Activated CD4-positive, alpha-beta memory T cell treated with anti-CD3 and anti-CD28 coated beads, Interleukin-2, amount 10 ng/mL, durations not matched to agents 7 days and 5 days (primary cell): ENCODE measurements at places on chromosomes 6 and 20. TPM values are rescaled to one million over a fixed set of nuclear protein-coding genes. Genes with fewer than 3 reads are reported as not detected.

DNA sequence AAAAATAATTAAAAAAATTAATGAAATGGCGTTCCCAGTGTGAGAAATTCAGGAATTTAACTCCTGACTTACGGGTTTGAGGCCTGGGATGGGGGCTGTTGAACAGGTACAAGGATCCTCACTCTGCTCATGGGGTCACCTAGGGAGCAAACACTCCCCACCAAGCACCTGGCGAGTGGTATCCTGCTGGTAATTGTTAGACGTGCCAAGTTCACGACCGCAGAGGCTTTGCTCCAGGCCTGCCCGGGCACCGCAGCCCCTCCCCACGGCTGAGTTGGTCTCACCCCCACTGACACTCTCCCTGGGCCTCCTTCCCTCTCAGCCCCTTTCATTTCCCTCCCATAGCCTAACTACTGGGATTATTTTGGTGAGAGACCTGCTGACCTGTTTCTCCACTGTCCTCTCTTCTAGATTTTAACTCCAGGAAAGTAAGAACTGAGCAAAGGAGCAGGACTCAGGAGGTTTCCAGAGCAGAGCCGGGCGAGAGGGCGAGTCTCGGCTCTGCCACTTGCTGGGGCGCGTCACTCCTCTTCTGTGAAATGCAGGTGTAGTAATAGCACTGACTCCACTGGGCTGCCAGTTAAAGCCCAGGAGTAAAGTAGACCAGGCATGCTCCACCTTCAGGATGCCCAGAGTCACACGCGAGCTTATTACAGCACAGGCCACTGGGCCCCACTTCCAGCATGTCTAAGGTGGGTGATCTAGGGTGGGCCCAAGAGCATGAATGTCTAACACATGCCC is 22.8 kb downstream of the BMP7 start:
- H3K4me3 ChIP-seq: no peak overlapping the region
- no peak for DNase-seq
- H3K36me3 ChIP-seq: no peaks in the 10 kb centered on the region
- peaks cover 4% of the 10 kb centered on the region for H3K27me3 ChIP-seq
- no peak overlapping the region for H3K27ac ChIP-seq
- H3K4me1 ChIP-seq: no peaks in the 10 kb centered on the region

DNA sequence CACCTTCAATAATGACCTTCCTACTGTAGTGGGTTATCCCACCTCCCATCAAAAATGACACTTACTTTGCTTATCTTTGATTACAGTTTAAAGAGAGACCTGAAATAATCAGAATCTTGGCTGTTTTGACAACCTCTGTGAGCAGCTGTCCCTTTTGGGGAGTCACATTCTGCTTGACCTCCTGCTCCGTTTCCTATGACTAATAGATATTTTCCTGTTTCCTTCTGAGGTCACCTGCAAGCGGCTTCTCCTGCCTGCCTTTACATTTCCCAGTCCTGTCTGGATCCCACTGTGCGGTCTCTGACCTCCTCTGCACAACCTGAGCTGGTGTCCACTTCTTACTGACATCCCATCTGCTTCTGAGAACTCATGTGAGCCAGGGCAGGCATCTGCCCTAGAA is 54.2 kb downstream of the TRAM2 start:
- H3K36me3 ChIP-seq: no peaks in the 10 kb centered on the region
- no peak overlapping the region for H3K4me3 ChIP-seq
- no peaks in the 10 kb centered on the region for H3K27me3 ChIP-seq
- peaks cover 11% of the 10 kb centered on the region for H3K4me1 ChIP-seq

GRCh38 chr20:38187517-38187916 is 22.4 kb upstream of the TGM2 start:
- H3K4me3 ChIP-seq: no peak overlapping the region
- no peak for DNase-seq
- no peaks in the 10 kb centered on the region for H3K4me1 ChIP-seq
- peaks cover 26% of the 10 kb centered on the region for H3K27me3 ChIP-seq
- no peak overlapping the region for H3K27ac ChIP-seq

DNA sequence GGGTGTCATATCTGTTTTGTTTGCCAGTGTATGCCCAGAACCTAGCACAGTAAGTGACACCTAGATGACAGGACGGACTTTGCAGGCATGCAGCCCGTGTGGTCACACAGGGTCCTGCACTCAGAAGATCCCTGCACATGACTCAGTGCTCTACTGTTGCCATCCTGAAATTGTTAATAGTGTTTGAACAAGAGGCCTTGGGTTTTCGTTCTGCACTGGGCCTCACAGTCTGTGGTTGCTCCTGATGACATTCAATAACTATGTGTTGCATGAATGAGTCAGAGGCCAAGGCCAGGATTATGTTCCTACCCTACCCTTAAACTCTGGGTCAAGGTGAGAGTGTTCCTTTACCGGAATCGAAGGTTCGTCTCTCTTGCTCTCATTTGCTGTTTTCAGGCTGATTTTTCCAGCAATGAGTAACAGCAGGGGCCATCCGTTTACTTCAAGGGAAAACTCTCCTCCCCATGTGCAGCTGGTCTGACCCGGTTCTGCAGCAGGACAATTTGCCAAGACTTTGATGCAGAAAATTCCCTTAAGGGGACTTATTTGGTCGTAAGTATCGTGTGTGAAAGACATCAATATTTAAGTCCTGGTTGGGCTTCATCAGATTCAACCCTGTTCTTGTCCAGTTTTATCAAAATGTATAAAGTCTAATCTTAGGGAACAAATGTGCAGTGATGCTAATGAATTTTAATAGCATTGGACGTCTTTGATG is 13.0 kb upstream of the PFDN4 start:
- no peaks in the 10 kb centered on the region for H3K4me1 ChIP-seq
- H3K36me3 ChIP-seq: no peaks in the 10 kb centered on the region
- H3K4me3 ChIP-seq: no peak overlapping the region
- H3K27me3 ChIP-seq: peaks cover 11% of the 10 kb centered on the region
- no peak for DNase-seq

DNA sequence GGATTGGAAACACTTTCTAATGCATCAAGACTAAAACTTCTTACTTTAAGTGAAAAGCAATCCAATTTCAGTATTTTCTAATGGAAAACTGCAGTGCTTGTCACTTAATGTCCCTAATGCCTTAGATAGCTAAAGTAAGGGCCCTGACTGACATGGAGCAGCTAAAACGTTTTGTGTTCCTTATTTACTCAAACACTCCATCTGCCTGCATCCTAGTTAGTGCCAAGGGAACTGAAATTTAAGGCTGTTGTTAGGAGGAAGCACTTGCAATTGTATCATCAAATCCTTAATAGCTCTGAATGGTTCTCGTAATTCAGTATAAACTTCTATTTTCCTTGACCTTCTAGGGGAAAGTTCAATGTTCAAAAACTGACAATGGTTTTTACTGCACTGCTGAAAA is 127.4 kb downstream of the GJA10 start:
- H3K27me3 ChIP-seq: no peaks in the 10 kb centered on the region
- peaks cover 40% of the 10 kb centered on the region for H3K36me3 ChIP-seq
- DNase-seq: no peak
- no peak overlapping the region for H3K4me3 ChIP-seq
- H3K4me1 ChIP-seq: peaks cover 22% of the 10 kb centered on the region

- no peak for DNase-seq
- H3K4me3 ChIP-seq: no peak overlapping the region
- peaks cover 71% of the 10 kb centered on the region for H3K4me1 ChIP-seq
- no peak overlapping the region for H3K27ac ChIP-seq
Observed at GRCh38 chr20:50380697-50381040, 129.5 kb upstream of the PTPN1 start.

DNA sequence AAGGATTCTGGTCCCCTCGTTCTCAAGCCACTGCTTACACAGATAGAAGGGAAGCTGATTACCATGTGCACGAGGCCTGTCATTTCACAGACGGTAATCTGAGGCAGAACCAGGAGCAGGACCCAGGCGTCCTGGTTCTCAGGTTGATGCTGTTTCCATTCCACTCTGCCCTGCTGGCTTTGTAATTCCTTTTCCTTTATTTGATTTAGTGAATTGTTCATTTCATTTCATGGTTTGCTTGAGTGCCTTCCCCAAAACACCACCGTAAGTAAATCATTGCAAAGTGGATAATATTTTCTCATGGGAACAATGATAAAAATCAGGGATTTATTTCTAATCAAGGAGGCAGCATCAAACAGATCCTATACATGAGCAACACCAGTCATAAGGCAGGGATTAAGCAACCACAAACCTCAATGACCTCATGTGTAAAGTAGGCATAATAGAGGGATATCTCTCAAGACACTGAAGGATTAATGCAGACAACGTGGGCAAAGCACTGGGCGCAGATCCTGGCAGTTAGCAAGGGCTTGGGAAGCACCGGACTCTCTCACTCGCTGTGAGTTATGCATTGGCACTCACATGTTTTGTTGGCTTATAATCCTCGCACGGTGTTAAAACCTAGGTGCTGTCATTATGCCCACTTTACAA is 229.5 kb upstream of the FOXQ1 start:
- no peaks in the 10 kb centered on the region for H3K4me1 ChIP-seq
- H3K4me3 ChIP-seq: no peak overlapping the region
- no peaks in the 10 kb centered on the region for H3K36me3 ChIP-seq
- no peak for DNase-seq

- H3K4me1 ChIP-seq: peaks cover 26% of the 10 kb centered on the region
- H3K27me3 ChIP-seq: peaks cover 9% of the 10 kb centered on the region
- DNase-seq: no peak
- H3K36me3 ChIP-seq: peaks cover 3% of the 10 kb centered on the region
- H3K27ac ChIP-seq: peak overlapping the region; percentile 9
Observed at GRCh38 chr20:4999788-5000187, 1.5 kb downstream of the SLC23A2 start.

DNA sequence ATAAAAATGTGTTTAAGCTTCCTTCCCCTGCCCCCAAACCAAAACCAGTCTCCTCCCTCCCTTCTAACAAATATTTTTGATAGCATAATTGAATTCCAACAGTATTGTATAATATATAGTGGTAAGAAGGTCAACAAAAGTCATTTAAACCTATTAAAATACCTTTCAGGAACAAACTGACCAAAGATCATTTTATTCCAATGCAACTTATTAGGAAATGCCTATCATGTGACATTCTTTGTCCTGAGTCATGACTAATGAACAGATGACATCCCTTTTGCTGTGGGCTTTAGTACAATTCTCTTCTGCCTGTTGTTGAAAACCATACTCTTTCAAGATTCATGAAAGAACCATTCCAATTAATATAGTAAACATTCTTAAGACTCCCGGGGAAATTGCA is 51.5 kb upstream of the TRAF3IP2 start:
- no peak overlapping the region for H3K27ac ChIP-seq
- DNase-seq: no peak
- H3K36me3 ChIP-seq: peaks cover 16% of the 10 kb centered on the region
- H3K27me3 ChIP-seq: no peaks in the 10 kb centered on the region
- H3K4me3 ChIP-seq: no peak overlapping the region

DNA sequence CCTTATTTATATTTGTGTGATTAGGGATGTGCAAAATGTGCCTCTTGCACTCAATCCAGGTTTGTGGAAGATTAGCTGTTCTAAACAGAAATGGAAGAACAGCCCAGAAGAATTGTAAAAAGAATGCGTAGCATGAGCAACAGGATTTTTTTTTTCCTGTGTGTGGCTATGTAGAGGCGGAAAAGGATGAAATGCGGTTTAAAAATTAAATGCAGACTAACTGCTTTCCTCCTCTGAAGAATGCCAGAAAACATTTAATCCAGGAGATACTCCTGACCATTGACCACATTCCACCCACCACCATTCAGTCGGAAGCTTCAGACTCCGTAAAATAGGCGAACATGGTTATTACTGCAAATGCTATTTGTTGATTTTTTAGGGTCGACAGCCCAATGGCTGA is 83.4 kb downstream of the BMP6 start:
- H3K4me1 ChIP-seq: no peaks in the 10 kb centered on the region
- no peak for DNase-seq
- no peak overlapping the region for H3K27ac ChIP-seq
- H3K36me3 ChIP-seq: no peaks in the 10 kb centered on the region

The RIN2 gene
- not detected for total RNA-seq

The CASS4 gene
- 13.2 TPM for total RNA-seq

The FAM83D gene
- 18.9 TPM for total RNA-seq

The KCNK5 gene
- 8.6 TPM for total RNA-seq
